ENCODE measurements at places on chromosomes 3 and 15.
A peak's percentile ranks its signal among the peaks of the same experiment; 100 is the strongest.

DNA sequence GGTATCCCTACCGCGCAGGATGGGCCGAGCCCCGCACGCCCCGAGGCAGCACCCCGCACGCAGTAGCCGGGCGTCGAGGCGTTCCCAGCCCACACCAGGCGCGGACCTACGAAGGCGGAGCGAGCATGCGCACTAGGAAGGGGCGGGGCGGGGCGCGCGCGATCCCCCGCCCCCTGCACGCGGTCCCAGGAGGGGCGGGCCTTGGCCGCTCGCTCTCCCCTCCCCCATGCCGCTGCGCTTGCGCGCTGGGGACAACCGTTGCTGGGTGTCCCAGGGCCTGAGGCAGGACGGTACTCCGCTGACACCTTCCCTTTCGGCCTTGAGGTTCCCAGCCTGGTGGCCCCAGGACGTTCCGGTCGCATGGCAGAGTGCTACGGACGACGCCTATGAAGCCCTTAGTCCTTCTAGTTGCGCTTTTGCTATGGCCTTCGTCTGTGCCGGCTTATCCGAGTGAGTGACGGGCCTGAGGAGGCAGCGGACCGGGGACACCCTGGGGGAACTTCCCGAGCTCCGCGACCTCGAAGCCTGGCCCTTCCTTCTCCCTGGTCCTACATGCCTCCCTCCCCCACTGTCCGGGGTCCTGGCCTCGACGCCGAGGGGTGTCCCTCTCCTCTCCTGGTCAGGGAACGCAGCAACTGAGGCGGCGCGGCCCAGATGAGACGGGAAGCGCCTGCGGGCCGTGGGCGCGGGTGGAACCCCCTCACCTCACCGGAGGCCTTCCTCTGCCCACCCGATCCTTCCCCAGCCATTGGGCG lies at the start of gene SPESP1:
Gene SPESP1, plus strand, starts transcription at position 258 of the 755 bp plus-strand sequence. Its CDS starts 129 bp downstream, at position 387.
- DNase-seq = no peak

- DNase-seq = peak; percentile 74
Observed at GRCh38 chr3:179452176-179452564, 900 bp upstream of the GNB4 start.

DNA sequence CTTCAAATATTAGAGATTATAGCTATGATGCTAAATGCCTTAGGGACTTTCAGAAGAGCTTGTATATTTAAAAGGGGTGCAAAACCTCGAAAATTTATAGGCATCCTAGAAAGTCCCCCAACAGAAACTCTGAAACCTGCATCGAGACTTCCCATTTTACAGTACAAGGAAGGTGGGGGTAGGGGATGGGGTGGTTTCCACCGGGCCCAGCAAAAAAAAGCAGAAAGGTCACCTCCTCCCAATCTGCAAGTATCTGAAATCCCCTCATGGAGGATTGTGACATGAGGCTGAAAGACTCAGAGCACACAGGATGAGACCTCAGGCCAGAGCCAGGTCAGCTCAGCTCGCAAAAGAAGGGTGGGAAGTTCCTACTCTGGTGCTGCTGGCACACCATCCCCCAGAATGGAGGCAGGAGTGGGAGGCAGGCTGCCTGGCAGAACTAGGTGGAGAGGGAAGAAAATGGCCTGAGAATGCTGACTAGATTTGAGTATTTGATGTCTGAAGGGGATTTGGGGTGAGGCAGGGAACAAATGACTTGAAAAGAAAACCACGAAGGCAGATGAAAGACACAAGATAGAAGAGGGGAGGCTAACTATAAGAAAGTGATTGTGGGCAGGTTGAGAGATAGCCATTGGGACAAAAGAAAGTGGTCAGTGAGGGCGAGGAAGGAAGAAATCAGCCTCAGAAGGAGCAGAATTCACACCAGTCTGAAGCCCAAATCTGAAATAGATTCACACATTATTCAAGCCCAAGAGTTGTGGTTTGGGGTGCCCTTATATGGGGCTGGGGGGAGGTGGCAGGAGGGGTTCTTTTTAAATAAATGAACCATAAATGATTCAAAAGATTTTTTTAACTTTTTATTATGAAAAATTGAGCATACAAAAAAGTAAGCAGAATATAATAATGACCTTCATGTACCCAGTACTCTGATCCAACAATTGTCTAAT lies 22.5 kb upstream of the TSC22D2 start:
- DNase-seq = no peak

GRCh38 chr3:64612082-64612860 lies 75.5 kb downstream of the ADAMTS9 start:
- DNase-seq = peak; percentile 12

DNA sequence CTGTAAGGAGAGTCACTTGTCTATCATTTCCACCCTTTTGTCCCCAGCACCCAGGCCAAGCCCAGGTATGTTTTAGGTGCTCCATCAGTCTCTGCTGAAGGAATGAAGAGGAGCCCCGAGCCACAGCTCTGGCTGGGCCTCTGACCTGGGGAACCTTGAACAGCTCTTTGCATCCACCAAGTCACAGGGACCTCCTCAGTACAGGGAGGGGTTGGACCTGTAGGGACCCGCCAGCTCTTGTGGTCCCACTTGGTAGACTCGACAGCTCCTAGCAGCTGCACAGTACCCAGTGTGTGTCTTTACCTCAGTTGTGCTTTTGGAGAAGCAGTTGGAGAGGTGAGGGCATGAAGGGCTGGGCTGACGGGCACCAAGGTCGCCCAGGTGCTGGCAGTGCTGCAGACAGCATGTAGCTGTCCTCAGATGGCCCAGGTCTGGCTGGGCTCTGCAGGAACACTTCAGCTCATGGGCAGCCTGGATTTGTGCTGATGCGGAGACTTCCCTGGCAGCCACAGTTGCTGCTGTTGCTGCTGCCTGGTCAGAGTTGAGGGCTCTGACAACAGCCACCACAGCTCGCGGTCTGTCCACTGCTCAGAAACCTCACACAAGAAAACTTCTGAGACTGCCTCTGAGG lies 123.6 kb downstream of the CACNA1D start:
- DNase-seq = no peak

GRCh38 chr3:51953445-51953844 lies 1.7 kb upstream of the GPR62 start:
- DNase-seq = peak; percentile 29

DNA sequence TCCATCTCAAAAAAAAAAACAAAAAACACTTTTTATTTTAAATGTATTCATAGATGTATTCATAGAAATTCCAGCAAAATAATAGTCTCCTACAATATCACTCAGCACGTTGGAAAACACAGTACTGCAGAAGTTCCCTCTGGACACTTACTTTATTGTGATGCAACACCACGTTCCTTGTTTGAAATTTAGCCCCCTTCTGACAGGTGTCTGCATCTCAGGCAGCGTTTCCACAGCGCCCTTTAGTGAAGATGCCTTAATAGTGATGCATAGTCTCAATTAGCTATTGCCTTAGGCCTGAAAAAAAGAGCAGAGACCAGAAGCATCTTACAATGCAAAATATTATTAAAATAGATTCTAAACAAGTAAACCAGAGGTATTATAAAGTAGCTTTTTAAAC lies 20.3 kb downstream of the IL12A start:
- DNase-seq = no peak

DNA sequence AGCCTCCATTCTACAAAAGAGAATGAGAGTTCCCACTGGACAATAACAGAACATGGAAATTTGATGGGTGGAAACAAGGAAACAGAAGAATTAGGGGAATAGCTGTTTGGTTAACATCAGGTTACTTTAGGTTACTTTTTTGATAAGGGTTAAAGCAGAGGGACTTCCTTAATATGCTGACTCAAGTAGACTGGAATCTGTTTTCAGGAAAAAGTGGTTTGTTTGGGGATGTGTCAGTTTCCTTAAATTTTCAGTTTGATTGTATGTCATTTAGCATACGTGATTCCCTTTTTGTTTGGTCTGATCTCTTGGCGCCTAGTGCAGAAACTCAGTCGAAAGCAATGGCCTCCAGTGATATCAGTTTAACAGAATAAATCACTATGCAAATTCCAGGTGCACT lies 411.8 kb upstream of the GRM7 start:
- no peak for DNase-seq

- no peak for DNase-seq
Observed at GRCh38 chr15:66716656-66717020, 14.6 kb downstream of the SMAD6 start.

- no peak for DNase-seq
Observed at GRCh38 chr3:153484842-153485241, 322.8 kb downstream of the RAP2B start.

- no peak for DNase-seq
Observed at GRCh38 chr3:18481946-18482548, 56.9 kb upstream of the SATB1 start.

- no peak for DNase-seq
Observed at GRCh38 chr3:194741916-194742315, 56.2 kb downstream of the FAM43A start.

GRCh38 chr3:179093807-179094206 lies 22.2 kb upstream of the ZMAT3 start:
- DNase-seq = no peak

- peak; percentile 41 for DNase-seq
Observed at GRCh38 chr15:60591496-60592370, 112.8 kb upstream of the ICE2 start.

GRCh38 chr15:39211108-39211979 lies 369.5 kb upstream of the THBS1 start:
- no peak for DNase-seq

GRCh38 chr3:133527081-133527715 lies 46.3 kb upstream of the CDV3 start:
- no peak for DNase-seq

GRCh38 chr15:72936691-72937679 lies 115.3 kb upstream of the NEO1 start:
- DNase-seq = no peak

DNA sequence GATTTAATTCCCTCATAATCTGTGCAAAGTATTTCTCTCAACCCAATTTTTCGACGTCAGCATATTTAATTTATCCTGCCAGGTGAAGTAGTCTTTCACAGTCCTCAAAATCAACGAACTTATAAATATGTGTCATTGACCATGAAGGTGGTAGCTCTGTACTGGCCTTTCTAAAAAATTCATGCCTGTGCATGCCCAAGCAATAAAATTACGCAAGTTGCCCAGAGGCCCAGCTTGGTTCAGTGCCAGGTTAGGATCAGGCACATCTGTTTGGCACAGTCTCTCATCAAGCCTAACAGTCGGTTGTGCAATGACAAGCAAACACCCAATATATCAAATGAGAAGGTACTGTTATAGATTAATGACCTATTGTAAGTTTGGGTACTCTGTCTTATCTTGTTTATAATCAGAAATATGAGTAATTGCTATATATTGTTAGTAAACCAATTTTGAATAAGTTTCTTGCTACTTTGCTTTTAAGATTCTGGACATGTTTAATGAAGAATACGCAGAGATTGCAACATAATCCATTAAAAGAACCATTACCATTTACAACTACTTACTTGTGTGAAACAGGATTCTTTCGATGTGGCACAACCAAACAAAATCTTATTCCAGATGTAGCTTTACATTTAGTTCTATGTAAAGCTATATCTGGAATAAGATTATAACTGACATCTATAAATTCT lies 159.0 kb upstream of the IL12A start:
- no peak for DNase-seq

DNA sequence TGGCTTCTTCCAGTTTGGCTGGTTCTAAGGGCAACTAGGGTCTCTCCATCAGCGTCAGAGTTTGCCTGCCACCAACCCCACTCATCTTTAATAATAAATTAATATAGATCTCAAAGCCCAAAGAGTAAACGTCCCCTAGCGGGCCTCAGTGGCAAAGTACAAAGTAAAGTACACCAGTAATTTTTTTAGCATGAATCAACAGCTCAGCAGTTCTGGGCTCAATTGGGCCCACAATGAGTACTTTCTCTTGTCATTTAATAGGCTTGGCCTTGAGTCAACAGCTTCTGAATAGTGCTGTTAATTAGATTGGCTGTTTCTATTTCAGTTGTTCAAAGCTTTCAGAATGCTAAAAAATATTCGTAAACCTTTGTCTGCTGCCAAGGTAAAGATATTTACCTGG lies 89.0 kb upstream of the PFN2 start:
- DNase-seq = no peak

DNA sequence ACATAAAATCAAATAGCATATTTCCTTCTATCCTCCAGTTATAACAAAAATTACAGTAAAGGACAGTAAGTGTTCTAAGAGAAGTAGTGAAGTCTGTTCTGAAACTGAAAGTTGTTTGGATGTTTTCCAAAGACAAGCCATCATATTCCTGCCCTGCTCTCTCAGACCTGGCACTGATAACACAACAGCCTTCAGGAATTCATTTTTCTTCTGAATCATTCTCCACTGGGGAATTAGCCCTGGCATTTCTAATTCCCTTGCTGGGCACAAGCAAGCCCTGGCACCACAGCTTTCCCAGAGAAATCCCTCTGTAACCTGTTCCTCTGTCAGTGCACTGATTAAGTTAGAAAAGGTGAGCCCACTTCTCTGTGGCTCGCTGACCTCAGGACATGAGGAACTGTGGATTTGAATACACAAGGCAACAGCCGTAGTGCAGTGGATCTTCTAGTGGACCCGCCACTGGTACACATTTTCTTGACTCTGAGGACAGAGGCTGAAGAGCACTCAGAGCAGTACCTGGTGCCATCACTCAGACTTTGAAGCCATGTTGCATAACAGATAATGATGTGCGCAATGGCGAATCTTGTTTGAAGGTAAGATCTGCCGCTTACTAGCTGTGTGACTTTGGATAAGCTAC lies 61.6 kb downstream of the WWTR1 start:
- DNase-seq = no peak

GRCh38 chr3:188567478-188568195 lies 413.7 kb downstream of the LPP start:
- no peak for DNase-seq

GRCh38 chr3:127762077-127762786 lies 60.1 kb downstream of the MGLL start:
- DNase-seq = peak; percentile 44

- no peak for DNase-seq
Observed at GRCh38 chr3:136898954-136899353, 36.9 kb downstream of the NCK1 start.

- no peak for DNase-seq
Observed at GRCh38 chr3:71195492-71195891, 388.0 kb downstream of the FOXP1 start.

DNA sequence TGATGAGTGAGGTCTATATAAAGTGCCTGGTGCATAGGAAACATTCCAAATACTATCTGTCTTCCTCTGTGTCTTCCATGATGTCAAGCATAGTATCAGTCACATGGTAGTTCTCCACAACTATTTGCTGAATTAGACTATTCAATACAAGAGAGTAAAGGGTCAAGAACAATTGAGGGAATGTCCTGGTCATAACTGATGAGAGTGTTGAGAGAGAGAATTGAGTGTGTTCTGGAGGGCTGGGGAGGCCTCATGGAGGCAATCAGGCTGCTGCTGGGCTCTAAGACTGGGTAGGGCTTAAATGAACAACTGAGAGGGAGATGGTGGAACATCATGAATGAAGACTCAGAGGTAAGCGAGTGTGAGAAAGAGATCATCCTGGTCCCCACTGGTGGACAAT lies 433.7 kb upstream of the ONECUT1 start:
- DNase-seq = no peak

- no peak for DNase-seq
Observed at GRCh38 chr15:31364301-31365031, 37.8 kb downstream of the KLF13 start.

GRCh38 chr3:110576960-110577359 lies 494.7 kb upstream of the NECTIN3 start:
- DNase-seq = peak; percentile 29

GRCh38 chr3:19901918-19902317 lies 32.1 kb downstream of the EFHB start:
- DNase-seq = no peak

Measured in hepatic stellate cell (primary cell).